Iris pigment epithelial cell (primary cell): ENCODE measurements at places on chromosomes 3 and 15.
A peak's percentile ranks its signal among the peaks of the same experiment; 100 is the strongest.

- DNase-seq: no peak
These were observed 769 bp upstream of the SELENOS start for GRCh38 chr15:101277943-101278564.

- DNase-seq: no peak
These were observed 12.1 kb downstream of the GALK2 start for GRCh38 chr15:49182128-49182527.

DNA sequence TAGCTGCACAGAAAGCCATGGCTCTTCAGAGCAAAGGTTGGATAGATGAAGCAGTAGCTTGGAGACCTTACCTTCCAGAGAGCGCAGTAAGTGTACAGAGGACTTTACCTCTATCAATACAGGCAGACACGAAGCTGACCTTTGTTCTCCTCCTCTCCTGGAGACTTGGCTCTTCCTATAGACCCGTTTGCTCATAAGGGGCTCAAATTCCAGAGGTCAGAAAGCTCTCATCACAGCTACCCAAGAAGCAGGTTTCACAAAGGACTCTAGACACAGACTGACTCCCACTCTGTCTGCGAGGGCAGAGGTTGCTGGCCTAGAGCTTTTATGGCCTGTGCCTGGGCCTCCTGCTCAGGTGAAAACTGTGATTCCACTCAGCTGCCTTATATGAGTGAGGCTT lies 35.4 kb upstream of the TOPAZ1 start:
- DNase-seq: no peak

GRCh38 chr3:155843569-155843968 lies 10.7 kb downstream of the SLC33A1 start:
- DNase-seq: no peak

- DNase-seq: peak; percentile 9
These were observed 1268.1 kb downstream of the OTOL1 start for GRCh38 chr3:162764808-162765071.

DNA sequence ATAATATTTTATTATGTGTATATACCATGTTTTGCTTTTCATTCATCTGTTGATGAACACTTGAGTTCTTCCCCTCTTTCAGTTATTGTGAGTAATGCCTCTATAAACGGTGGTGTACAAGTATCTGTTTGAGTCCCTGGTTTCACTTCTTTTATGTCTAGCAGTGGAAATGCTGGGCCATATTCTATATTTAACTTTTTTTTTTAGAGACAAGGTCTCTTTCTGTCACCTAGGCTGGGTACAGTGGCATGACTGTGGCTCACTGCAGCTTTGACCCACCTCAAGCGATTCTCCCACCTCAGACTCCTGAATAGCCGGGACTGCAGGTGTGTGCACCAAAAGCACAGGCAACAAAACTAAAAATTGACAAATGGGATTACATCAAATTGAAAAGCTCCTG lies 19.9 kb downstream of the GOLM2 start:
- DNase-seq: no peak
